ENCODE measurements at places on chromosomes 2 and 18. TPM values are rescaled to one million over a fixed set of nuclear protein-coding genes. Genes with fewer than 3 reads are reported as not detected.

DNA sequence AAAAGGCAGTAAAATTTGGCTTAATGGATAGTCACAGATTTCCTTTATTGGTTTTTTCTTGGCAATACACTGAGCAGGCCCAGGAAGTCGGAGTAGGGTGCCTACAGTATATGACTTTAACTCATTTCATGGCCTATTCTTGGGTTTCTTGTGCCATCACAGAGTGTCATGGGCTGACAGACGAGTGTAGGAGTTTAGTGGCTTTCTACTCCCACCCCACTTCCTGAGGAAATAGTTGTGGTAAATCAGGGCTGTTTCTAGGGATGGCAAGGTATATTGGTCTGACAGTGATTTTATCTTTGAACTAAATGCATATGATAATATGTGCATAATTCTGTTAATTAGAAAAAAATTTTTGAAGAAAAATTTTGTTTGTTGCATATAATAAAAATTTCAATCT lies 100.1 kb downstream of the PLCL1 start:
- DNase-seq: no peak

GRCh38 chr2:235692076-235692475 lies 198.2 kb downstream of the AGAP1 start:
- no peak for DNase-seq

GRCh38 chr18:37364237-37364636 lies 201.4 kb downstream of the CELF4 start:
- no peak for DNase-seq

GRCh38 chr2:205766779-205767359 lies 84.6 kb downstream of the NRP2 start:
- peak; percentile 65 for DNase-seq

DNA sequence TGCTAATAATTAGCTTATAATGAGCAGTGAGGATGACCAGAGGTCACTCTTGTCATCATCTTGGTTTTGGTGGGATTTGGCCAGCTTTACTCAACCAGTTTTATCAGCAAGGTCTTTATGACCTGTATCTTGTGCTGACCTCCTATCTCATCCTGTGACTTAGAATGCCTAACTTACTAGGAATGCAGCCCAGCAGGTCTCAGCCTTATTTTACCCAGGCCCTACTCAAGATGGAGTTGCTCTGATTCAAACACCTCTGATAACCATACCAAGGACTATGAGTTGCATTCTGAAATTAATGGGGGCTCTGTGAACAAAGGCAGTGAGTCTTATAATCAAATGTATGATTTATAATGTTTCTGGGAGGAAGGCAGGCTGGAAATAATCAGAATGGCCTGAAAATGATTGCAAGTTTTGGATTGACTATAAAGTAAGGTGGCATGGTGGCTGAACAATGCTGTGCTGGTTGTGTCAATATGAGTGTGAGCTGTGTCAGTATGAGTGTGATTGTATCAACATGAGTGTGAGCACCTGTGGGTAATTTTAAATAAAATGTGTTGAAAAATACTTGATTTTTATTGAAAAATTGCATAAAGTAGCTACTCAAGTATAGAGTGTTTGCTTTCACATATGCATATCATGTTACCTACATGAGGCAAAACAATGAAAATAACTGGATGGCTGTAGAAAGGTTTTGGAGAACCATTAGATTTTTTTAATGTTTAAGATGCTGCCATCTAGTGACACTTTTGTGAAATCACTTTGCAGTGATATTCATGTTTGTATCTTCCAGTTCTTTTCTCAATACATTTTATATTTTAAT lies 103.0 kb downstream of the KYNU start:
- no peak for DNase-seq

- DNase-seq: peak; percentile 77
Measured at GRCh38 chr2:195898505-195899191, 170.0 kb downstream of the DNAH7 start.

DNA sequence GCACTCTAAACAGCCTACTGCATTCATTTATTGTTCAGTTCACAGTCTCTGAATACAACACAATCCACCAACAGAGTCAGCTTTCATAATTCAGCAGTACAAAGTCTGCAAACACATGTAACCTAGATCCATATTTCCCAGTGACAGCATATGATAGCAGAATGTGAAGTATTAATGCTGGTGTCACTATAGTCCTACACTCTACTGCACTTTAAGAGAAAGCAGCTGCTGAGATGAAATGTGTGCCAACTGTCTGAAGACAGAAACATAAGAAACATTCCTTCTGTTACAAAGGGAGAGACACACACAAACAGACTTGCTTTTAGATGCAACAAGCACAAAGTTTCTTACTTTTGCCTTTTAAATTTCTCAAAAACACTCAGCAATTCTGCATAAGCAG lies 441.8 kb downstream of the ZEB2 start:
- no peak for DNase-seq

GRCh38 chr2:142754182-142754581 lies 123.3 kb upstream of the KYNU start:
- DNase-seq: no peak

GRCh38 chr18:49619801-49620200 lies 57.9 kb downstream of the LIPG start:
- DNase-seq: no peak

- peak; percentile 79 for DNase-seq
Measured at GRCh38 chr2:197255543-197255942, 55.0 kb downstream of the ANKRD44 start.

GRCh38 chr2:205563646-205564045 lies 118.7 kb upstream of the NRP2 start:
- no peak for DNase-seq

Gene DUSP11
- 17.8 TPM for polyA plus RNA-seq

Gene PIEZO2
- polyA plus RNA-seq: 0.90 TPM

Gene CD8A
- polyA plus RNA-seq: 3.4 TPM

Data from aorta (tissue), 5 donors.